ENCODE measurements at places on chromosomes 1 and 21.

GRCh38 chr1:201480231-201481003 lies 11.4 kb upstream of the PHLDA3 start:
- DNase-seq: no peak

DNA sequence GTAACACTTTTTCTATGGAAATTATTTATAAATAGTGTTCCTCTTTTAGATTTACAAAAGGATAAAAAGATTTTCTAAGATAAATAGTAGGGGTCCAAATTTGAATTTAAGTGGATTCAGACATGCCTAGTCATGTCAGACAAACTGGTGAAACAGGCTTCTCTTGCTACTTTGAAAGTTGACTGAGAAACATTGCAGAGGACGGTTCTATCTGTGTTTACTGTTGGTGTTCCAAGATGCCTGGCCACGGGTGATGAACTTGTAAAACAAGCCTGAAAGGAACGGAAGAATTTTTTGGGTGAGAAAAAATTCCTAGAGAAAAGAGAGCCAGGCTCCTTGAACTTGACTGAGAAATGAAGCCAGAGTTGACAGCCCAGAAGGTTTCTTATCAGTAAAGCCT lies 2.2 kb downstream of the KRTAP19-1 start:
- no peak for DNase-seq

- no peak for DNase-seq
These were observed 107.5 kb downstream of the TIAM1 start for GRCh38 chr21:31236528-31236927.

GRCh38 chr1:85115933-85116332 lies 67.6 kb upstream of the MCOLN3 start:
- no peak for DNase-seq

DNA sequence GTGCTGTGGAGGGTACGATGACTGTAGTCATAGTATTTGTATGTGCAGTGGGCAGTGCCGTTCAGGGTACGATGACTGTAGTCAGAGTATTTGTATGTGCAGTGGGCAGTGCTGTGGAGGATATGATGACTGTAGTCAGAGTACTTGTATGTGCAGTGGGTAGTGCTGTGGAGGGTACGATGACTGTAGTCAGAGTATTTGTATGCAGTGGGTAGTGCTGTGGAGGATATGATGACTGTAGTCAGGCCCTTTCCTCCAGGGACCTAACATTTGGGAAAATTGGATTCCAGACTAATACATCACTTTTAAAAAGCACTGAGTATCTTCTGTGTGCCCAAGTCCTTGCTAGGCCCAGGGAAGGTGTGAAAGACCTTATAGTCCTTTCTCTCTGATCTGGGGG lies 2.9 kb downstream of the ZNF672 start:
- DNase-seq: no peak

DNA sequence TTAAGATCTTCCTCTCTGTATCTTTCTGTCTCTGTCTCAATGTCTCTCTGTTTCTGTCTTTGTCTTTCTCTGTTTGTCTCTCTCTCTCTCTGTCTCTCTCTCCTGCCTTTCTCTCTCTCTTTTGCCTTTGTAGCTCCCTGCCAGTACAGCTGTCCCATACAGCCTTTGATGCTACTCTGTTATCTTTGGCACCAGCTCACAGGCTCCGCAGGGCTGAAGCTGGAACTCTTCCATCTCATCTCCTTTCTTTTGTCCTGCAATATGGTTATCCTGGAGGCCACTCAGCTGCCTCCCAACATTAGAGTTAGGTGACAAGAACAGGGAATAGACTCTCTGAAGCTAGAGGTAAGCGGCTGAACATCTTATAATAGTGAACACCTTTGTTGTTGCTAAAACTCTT lies 354.3 kb upstream of the NEGR1 start:
- DNase-seq: no peak

DNA sequence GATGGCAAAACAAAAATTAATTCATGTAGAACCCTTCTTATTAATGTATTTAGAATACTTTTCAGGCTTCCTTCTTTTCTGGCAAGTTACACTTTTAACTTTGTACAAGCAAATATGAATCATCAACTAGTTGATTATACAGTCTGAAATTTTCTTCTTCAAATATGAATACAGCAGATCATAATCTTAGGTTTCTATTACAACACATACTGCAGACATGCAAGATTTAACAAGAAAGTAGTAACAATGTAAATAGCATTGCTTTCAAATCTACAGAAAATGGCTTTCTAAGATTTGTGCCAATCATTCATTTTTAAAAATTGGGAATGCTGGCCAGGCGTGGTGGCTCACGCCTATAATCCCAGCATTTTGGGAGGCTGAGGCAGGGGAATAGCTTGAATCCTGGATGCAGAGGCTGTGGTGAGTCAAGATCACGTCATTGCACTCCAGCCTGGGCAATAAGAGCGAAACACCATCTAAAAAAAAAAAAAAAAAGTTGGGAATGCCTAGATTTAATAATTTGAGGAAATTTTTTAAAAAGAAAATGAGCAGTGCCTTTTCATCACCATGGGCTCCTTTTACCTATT lies 68.4 kb upstream of the DPYD start:
- no peak for DNase-seq

GRCh38 chr1:112297536-112297935 lies 98.5 kb upstream of the CTTNBP2NL start:
- no peak for DNase-seq

DNA sequence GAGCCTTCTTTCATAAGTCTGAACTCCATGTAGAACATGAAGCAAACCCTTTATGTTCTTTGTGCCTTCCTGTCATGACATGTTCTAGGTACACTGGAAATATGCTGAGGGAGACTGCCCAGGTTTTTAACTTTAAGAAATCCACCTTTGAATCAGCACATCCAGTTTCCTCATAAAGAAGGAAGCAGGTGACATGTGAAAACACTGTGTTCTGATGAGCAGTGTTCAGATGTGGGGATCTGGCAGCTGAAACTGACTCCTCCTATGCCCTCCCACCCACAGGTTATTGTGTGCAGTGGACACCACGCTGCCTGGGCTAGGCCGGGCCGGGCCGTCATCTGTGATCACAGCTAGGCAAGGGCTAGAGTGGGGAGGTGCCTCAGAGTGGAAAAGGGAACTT lies 51.1 kb downstream of the CNN3 start:
- DNase-seq: no peak

DNA sequence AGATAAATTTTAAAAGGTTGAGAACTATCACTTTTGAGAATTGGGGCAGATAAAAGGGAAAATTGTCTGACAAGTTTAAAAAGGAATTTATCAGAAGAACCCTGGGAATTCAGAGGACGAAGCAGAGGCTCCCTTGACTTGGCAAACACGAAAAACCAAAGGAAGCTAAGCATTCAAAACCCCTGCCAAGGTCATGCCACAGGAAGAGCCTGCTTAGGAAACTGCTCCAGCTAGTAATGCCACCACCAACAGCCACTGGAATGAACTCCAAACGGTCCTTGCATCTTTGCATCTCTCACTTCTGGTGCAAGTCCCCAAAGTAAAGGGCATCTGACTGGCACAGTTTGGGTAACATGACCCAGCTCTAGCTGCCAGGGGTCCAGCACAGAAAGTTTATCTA lies 7.2 kb downstream of the GPBP1L1 start:
- DNase-seq: no peak

- no peak for DNase-seq
These were observed 96.9 kb upstream of the AKT3 start for GRCh38 chr1:243946946-243947345.

GRCh38 chr1:27011058-27011764 lies 1.4 kb downstream of the TENT5B start:
- DNase-seq: no peak

DNA sequence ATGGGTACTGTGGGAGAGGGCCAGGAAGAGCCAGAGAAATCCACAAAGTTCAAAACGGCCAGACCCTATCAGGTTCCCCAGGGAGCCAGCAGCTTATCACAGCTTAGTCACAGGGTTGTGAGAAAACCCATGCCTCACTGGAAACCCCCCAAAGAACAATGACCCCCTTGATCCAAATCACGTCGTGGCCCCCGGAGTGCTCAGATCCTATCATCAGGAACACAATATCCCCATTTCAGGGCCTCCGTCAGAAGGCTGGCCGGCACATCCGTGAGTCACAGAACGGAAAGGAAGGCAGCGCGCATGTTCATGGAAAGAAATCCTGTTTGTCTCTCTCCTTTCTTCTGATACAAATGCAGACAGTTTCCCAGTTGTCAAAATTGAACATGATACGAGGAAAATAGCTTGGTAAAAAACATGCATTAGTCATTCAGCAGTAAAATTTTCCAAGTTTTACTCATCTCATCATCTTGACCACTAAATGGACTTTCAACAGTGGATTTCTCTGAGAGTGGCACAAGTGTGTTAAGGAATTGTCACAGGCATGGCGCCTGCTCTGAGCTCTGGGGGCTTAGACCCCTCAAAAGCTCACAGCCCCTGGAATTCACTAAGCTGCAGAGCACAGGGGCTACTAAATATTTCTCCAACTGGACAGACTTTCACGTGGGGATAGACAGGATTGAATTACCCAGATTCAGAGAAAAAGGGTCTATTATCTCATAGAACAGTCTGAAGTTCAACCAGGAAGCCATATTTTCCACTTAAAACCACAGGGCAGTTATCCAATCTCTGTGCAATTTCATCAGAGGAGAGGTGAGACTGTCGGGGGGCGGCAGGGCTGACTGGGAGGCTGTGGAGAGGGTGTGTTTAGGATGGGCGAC lies 124.8 kb downstream of the RIPK4 start:
- DNase-seq: no peak

DNA sequence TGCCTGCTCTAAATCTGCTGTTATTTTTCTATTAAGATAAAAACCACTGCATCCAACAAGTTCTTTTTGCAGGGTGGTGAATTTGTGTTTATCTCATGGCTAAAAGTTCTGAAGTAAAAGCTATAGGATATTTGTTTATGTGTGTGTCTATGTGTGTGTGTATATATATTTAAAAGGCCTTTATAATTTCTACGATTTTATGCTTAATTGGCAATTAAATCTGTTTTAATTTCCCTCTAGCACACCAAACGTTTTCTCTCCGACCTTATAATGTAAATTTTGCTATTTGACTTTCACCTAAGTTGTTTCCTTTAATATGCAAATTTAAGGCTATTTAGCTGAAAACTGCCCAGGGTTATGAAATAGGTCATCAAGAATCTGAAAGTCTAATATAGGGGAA lies 19.8 kb upstream of the HPDL start:
- DNase-seq: no peak

- no peak for DNase-seq
These were observed 13.0 kb upstream of the TEDDM1 start for GRCh38 chr1:182413486-182413885.

DNA sequence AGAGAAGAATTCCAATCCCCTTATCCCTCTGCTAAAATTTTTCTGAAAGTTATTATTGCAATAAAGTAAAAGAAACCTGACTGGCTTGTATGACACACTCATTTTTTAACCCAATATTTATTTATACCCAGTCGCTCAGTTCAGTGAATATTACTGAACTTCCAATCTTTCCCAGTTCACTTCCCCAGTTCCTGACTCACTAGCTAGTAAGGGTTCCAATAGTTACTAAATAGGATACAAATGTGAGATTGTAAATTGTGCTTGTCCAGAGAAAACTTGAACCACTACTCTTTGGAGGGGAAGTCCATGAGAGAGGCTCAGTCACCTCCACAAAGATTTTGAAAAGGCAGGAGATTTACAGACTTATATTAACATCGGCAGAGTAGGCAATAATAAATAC lies 31.4 kb downstream of the PRDX6 start:
- no peak for DNase-seq

- no peak for DNase-seq
These were observed 9.8 kb downstream of the EDN2 start for GRCh38 chr1:41474490-41475271.

- DNase-seq: no peak
These were observed 379.0 kb downstream of the LMX1A start for GRCh38 chr1:164977561-164977960.

DNA sequence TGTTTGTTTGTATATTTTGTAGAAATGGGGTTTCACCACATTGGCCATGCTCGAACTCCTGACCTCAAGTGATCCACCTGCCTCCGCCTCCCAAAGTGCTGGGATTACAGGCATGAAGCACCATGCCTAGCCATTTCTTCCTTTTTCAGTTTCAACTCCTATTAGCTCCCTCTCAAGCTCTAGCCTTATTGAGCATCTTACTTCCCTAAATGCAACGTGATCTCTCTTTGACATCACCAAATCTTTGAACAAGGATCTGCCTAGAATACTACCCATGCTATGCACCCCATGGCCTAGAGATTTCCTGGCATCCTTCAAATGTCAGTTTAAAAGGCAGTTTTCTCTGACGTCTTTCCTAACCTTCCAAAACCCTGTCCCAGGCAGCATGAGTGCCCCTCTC lies 91.1 kb upstream of the NR5A2 start:
- DNase-seq: no peak

GRCh38 chr1:14220811-14221210 lies 377.7 kb upstream of the KAZN start:
- DNase-seq: no peak

DNA sequence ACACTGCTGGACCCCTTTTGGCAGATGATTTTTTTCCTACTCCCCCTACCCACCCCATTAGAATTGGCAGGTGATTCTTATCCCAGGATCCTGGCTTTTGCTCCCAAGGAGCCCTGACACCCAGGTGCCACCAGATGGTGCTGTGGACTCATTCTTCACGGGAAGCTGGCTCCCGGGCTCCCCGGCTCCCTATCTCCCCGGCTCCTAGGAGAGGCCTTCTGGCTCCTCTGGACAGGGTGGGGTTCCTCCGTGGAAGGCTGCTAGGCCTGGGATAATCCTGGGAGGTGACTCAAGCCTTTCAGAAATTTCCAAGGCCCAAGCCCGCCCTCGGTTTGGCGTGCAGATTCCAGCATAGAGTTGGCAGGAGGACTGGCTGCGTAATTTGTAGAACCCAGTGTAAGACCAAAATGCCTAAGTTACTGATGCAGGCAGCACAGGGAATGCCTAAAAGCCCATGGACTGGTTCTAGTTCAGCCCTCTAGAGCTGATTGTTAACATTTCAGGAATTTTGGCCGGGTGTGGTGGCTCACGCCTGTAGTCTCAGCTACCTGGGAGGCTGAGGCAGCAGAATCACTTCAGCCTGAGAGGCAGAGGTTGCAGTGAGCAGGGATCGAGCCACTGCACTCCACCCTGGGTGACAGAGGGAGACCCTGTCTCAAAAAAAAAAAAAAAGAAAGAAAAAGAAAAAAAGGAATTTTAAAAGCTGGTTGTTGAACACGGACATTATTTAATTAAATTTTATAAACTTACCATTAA lies 6.8 kb upstream of the BSDC1 start:
- peak; percentile 85 for DNase-seq

- DNase-seq: no peak
These were observed 464 bp upstream of the RNASEL start for GRCh38 chr1:182589520-182589919.

GRCh38 chr1:176461576-176461975 lies 1.4 kb upstream of the PAPPA2 start:
- DNase-seq: no peak
